Hair follicle dermal papilla cell (primary cell): ENCODE measurements at places on chromosomes 16 and 17. TPM values are rescaled to one million over a fixed set of nuclear protein-coding genes. Genes with fewer than 3 reads are reported as not detected.

EFCAB13 gene
- total RNA-seq, result 4.5 and 6.7 TPM in 2 replicates

TEX14 gene
- under 0.01 TPM in 2 replicates for total RNA-seq

FBXW10B gene
- 1.6 and 6.7 TPM in 2 replicates for total RNA-seq

NOS2 gene
- not detected in 2 replicates for total RNA-seq

FZD2 gene
- 70.3 and 78.9 TPM in 2 replicates for total RNA-seq

ASPA gene
- 0.16 and 1.6 TPM in 2 replicates for total RNA-seq

SLC38A8 gene
- not detected in 2 replicates for total RNA-seq

CFAP97D1 gene
- not detected in 2 replicates for total RNA-seq

CCL14 gene
- total RNA-seq, result not detected in 2 replicates

LGALS9B gene
- total RNA-seq, result not detected in 2 replicates

SSTR5 gene
- total RNA-seq, result not detected in 2 replicates

MRPL38 gene
- 28.7 and 30.1 TPM in 2 replicates for total RNA-seq

CD79B gene
- 0.16 and 0.24 TPM in 2 replicates for total RNA-seq

SMTNL2 gene
- not detected in 2 replicates for total RNA-seq

CLDN7 gene
- total RNA-seq, result 0.24 and 1.8 TPM in 2 replicates

MYL4 gene
- not detected in 2 replicates for total RNA-seq

TSNAXIP1 gene
- 0.49 and 1.3 TPM in 2 replicates for total RNA-seq

TM4SF5 gene
- total RNA-seq, result not detected in 2 replicates

VPS35 gene
- total RNA-seq, result 132 and 157 TPM in 2 replicates

NOMO2 gene
- total RNA-seq, result 87.9 and 97.8 TPM in 2 replicates

MAPT gene
- 0.49 and 0.97 TPM in 2 replicates for total RNA-seq

PLD2 gene
- total RNA-seq, result 24.3 and 30.6 TPM in 2 replicates

DOC2A gene
- not detected in 2 replicates for total RNA-seq

CCDC200 gene
- not detected in 2 replicates for total RNA-seq

TNFSF13 gene
- 1.2 and 1.5 TPM in 2 replicates for total RNA-seq

TMC5 gene
- total RNA-seq, result not detected in 2 replicates

NEUROD2 gene
- not detected in 2 replicates for total RNA-seq

ATF7IP2 gene
- 1.3 and 4.9 TPM in 2 replicates for total RNA-seq

RSKR gene
- 2.1 and 4.7 TPM in 2 replicates for total RNA-seq

CLEC18A gene
- 0.24 and 0.65 TPM in 2 replicates for total RNA-seq

CDH11 gene
- total RNA-seq, result 887 and 998 TPM in 2 replicates

RBFOX1 gene
- total RNA-seq, result not detected in 2 replicates

AIPL1 gene
- under 0.01 TPM in 1 of 2 replicates, not detected in the other for total RNA-seq

CNGB1 gene
- not detected in 2 replicates for total RNA-seq

ZNF594 gene
- 7.5 and 9.6 TPM in 2 replicates for total RNA-seq

TP53TG3C gene
- total RNA-seq, result not detected in 2 replicates

FOXN1 gene
- total RNA-seq, result not detected in 2 replicates

SMPD3 gene
- total RNA-seq, result 0.24 and 0.49 TPM in 2 replicates

BAHCC1 gene
- 16.3 and 25.5 TPM in 2 replicates for total RNA-seq

TBC1D3I gene
- under 0.01 and 0.73 TPM in 2 replicates for total RNA-seq

RNF112 gene
- 4.0 and 9.1 TPM in 2 replicates for total RNA-seq
